ENCODE measurements at places on chromosomes 3 and 15. TPM values are rescaled to one million over a fixed set of nuclear protein-coding genes. Genes with fewer than 3 reads are reported as not detected.

The KBTBD8 gene
- total RNA-seq, result 3.6 TPM

The TICRR gene
- total RNA-seq, result 0.08 TPM

DNA sequence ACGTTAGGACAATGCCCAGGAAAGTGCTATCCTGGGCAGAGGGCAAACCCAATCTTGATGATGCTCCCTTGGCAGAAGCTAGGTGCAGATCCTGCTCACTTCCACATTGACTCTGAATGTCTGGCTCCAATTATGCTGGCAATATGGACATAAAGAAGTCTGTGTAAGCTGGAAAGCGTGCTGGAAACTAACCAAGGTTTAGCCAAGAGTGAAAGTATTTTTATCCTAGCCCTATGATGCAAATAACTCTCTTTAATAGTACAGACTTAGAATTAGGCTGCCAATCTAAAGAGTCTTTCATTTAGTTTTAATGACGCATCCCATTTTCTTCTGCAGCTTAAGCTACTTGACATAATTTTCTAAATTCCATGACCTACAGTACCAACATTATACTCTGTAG is 571.8 kb downstream of the TUSC7 start:
- no peak for DNase-seq

DNA sequence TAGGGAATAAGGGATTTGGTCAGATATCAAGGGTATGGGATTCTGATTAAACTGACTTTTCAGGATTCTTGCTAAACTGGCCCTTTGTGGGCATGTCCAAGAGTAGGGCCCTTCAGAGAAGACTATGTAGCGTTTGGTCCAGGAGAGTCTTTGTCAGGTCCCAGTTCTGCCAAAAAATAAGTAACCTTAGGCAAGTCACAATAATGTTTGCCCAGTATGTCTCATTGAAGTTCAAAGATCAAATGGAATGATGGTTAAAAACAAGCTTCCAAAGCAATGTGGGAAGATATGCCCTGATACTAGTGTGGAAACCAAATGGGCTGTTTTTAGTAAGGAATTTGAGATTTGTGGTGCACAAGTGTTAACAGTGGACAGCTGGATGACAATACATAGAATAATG is 454.4 kb downstream of the WDR72 start:
- no peak for DNase-seq

GRCh38 chr3:55180936-55181535 is 253.2 kb upstream of the LRTM1 start:
- no peak for DNase-seq

DNA sequence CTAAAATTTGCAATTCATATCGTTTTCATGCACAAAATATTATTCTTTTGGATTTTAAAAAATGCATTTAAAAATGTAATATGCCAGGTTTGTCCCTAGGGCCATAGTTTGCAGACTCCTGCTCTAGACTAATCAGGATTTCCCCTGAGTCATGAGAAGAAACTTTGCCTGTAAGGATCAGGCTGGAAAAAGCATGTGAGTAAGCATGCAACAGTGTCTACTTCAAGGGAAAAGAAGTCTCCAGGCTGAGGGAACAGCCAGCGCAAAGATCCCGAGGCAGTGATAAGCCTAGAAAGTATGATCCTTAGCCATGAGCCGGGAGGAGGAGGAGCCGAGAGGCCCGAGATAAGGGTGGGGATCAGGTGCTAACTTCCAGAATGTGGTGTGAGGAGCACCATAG is 382.8 kb upstream of the CFAP20DC start:
- DNase-seq, result no peak

DNA sequence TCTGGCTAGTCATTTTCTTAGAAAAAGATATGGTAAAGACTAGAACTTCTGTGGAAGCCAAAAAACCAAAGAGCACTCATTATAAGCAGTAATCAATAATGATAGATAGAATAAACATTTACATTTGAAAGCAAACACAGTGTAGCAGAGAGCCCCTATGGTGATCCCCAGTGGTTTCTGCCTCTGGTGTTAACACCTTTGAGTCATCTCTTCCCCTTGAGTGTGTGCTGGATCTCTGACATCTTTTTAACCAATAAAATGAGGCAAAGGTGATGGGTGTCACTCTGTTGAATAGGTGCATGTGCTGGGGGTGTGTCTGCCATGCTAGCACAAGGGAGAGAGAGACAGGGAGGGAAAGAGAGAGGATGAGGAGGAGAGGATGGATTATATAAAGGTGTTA is 121.6 kb downstream of the TFG start:
- no peak for DNase-seq

DNA sequence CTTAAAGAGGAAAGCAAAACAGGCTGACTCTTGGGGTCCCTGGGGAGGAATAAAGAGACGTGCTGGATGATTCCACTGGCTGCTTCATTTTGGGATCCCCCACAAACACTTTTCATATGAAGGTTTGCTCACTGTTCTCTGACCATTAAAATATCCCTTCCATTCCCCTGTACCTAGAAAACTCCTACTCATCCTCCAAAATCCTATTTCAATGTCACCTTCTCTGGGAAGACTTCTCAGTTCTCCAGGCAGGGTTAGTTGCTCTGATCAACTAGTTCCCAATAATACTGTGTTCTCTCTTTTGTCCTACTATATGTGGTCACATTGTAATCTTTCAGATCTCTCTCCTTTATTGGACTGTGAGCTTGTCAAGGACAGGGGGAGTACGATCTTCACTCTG is 19.0 kb downstream of the LARP6 start:
- DNase-seq, result no peak

The MYLK gene
- 11.1 TPM for total RNA-seq

The ACP3 gene
- total RNA-seq, result 1.3 TPM

GRCh38 chr15:35118960-35119359 is 33.9 kb upstream of the NANOGP8 start:
- no peak for DNase-seq

The GOLGA8J gene
- 0.41 TPM for total RNA-seq

GRCh38 chr3:79094654-79095053 is 673.1 kb downstream of the ROBO1 start:
- no peak for DNase-seq

The MAGI1 gene
- 36.6 TPM for total RNA-seq

DNA sequence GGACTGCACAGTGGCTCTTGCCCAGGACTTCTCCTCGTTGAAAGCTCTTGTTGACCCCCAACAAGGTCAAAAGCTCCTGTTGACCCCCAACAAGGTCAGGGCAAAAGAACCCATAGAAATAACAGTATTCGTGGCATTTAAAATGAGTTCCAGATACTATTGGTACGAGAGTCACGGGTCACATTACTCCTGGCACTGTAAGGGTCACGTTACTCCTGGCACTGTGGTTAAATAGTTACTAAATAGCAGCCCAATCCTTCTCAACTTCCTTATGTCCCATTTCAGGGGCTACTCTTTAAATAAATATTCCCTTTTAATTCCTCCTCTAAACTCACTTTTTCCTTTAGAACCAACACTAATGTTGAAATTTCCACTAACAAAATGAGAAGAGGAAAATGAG is 18.2 kb upstream of the ADCY5 start:
- DNase-seq, result no peak

Data from left ventricle myocardium inferior (tissue), 1 donor.